ENCODE measurements at places on chromosomes 11 and 22.
A peak's percentile ranks its signal among the peaks of the same experiment; 100 is the strongest.

DNA sequence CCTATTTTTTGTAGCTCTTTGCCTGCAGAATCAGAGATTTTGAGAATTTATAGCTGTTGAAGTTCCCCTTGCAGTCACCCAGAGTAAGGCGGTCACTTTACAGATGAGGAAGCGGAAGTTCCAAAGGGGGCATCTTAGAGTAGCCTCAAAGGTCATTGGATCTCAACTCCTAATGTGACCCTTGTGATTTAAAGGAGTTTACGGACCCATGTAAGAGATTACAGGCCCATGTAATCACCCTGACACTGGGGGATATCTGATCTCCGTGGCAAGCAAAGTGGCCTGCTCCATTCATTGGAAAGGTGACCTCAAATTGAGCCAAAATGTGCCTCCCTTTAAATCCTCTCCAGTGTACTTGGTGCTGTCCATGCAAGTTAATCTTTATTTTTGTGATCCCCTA, 15.7 kb downstream of the P2RX3 start:
- DNase-seq, result no peak

DNA sequence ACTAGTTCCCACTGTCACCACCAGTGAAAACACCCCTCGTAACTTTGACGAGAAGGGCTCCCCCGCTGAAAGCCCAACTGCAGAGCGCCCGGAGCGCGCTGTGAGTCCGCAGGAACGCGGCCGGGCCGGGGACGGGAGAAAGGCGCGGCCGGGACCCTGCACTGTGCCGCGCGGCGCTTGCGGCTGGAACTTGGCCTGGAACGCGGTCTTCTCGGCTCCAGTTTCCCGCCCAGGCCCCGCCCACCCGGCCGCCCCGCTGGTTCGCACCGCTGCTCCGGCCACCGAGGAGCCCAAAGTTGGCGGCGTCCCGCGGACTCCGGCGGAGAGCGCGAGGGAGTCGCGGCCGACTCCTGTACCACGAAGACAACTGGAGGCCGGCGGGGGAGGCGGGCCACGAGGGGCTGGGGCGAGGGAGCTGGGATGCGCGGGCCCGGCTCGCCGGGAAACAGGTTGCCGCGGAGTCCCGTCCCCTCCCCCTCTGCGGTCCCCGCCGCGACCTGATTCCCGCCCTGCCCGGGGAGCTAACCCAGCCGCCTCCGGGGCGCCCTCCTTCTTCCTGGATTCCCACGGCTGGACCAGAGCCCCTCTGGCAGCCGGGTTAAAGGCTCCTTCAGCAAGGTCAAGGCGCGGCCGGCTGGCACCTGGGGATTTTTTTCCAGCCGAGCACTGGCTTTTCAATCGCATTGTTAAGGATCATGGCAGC, 3.4 kb downstream of the TENM4 start:
- no peak for DNase-seq

GRCh38 chr11:79045800-79046304, 395.0 kb downstream of the TENM4 start:
- DNase-seq, result no peak

DNA sequence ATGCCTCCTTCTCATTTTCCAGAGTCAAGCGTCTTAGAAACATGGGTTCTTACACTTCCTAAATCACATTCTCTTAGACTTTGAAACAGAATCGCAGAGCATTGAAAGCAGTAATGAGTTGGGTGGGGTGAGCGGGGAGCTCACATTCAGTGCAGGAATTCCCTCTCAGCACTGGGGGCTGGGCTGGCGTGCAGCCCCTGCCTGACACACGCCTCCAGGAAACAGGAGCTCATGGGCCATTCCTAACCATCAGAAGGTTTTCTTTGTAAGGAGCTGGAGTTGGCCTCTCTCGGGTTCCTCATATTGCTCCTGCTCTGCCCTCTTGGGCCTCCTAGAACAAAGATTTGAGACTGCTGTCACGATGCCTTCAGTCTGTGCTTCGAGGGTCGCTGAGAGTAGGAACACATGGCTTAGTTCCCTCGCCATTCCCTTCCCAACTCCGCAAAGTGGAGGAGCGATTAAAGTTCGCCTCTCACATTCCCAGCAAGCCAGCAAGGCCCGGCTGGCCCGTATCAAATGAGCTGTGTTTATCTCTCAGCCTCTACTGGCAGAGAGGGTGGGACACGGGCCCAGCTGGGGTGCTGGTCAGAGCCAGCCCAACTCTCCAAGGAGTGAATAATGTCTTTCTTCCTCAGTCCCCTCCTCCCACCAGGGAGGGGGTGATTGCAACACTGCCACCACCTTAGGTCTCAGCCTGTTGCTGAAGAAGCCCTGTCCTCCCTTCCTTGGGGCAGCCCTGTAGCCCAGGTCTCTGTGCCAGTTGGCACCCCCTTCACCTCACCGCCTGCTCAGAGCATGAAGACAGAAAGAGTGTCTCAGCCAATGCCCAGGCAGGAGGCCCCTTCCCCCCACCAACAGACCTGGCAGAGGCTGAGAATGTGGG, 10.4 kb downstream of the CHRDL2 start:
- no peak for DNase-seq

DNA sequence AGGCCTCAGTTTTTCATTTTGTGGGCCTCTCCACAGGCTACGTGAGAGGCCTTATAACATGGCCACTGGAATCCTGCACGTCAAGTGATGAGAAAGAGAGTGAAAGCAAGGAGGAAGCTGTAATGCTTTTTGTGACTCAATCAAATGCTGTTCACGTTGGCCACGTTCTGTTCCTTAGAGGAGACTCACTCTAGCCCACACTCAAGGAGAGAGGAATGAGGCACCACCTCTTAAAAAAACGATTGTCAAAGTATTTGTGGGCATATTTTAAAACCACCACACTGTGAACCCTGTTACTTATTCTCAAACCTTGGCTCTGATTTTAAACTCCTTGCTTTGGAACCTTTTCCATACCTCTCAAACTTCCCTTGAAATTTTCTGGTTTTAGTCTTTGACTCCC, 705.0 kb downstream of the NELL1 start:
- DNase-seq, result no peak

GRCh38 chr11:5277807-5278382, 8.2 kb upstream of the HBE1 start:
- no peak for DNase-seq

DNA sequence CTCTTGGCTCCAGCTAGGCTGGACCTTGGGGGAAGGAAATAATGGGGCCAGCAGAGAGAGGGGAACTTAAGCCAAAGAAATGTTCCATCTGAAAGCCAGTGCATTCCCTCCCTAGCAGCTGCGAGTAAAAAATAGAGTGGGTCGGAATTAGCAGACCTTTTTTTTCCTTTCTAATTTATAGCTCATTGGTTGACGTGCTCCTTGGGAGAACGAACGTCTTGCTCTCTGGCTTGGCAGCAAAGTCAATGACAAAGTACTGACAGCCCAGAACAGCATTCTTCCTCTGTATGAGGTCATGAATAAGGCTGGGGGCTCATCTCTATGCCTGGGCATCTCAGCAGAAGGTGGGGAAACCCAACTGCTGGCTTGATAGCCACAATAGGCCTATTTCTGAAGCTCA, 65.0 kb downstream of the SEZ6L start:
- DNase-seq, result no peak

GRCh38 chr11:121231576-121232278, 60.8 kb upstream of the SC5D start:
- no peak for DNase-seq

GRCh38 chr11:3926458-3927095, 71.1 kb downstream of the STIM1 start:
- no peak for DNase-seq

GRCh38 chr11:16841984-16842383, 103.5 kb downstream of the C11orf58 start:
- no peak for DNase-seq

- DNase-seq, result no peak
These were observed 644 bp upstream of the NDUFV1 start for GRCh38 chr11:67606093-67606491.

DNA sequence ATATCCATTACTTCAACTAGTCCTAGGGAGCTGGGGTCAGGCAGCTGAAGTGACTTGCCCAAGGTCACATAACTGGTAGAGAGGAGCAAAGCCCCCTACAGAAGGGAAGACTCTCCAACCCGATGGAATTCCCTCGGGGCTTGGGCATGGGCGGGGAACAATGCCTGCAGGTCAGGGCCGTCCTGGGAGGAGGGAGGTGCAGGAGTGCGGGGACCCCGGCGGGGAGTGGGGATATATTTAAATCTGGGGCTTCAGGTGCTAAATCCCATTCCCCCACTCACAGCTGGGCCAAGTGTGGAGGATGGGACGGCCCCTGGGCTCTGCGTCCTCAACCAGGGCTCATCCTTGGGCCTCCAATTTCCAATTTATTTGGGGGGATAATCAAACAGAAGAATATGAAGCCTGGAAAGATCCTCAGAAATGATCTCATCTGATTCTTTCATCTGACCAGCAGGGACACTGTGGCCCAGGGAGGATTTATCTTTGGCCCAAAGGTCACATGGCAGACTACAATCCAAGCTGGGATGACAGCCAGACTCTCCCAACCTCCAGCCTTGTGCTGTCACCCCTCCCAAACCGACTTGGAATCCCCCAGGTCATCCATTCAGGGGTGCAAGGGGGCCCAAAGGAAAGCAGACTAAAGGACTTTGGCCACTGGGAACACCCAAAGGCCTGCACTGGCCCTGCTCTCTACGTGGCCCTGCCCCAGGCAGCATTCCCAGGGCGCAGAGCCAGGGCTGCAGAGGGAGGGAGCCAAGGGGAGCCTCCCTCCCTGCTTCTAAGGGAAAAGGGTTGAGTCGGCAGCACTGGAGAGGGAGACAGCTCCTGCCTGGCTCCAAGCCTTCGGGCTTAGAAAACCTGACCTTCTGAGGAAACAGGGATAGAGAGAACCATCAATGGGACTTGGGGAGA, 8.7 kb upstream of the C1QTNF6 start:
- peak; percentile 66 for DNase-seq

- DNase-seq, result no peak
These were observed 105.3 kb upstream of the HSD17B12 start for GRCh38 chr11:43574949-43575912.

DNA sequence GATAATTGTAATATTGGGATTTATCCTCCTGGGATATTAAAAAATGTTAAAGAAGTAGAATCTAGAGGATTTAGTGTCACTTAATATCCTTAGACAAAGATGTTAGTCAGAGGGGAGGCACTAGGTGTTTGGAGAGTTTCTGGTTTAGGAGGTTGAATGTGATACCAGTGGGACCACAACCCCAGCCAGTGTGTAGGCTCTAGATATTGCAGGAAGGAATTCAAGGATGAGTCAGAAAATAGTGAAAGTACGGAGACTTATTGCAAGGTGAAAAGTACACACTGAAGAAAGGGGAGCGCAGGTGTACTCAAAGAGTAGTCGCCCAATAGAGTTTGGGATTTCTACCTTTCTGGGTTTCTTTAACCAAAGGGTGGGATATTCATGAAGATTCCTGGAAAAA, 5.7 kb upstream of the TMEM41B start:
- DNase-seq, result no peak

- no peak for DNase-seq
These were observed 2.3 kb downstream of the CHKA start for GRCh38 chr11:68118706-68119448.

GRCh38 chr11:43868852-43869567, 11.6 kb upstream of the ALKBH3 start:
- no peak for DNase-seq

DNA sequence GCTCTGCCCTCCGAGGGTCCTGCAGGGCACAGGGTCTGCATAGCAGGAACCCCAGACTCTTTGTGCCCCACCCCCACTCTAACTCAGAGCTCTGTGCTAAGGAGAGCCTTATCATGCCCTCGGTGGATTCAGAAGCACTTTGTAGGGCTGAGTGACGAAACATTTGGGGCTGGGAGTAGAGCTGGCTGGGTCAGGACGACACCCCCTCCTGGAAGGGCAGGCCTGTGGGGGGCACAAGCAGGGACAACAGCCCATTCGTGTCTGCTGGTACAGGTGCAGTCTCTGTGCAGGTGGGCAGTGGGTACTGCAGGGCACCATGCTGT, 8.9 kb downstream of the APOBEC3A start:
- DNase-seq, result no peak

GRCh38 chr11:19689281-19690000, 23.2 kb upstream of the NAV2 start:
- no peak for DNase-seq

DNA sequence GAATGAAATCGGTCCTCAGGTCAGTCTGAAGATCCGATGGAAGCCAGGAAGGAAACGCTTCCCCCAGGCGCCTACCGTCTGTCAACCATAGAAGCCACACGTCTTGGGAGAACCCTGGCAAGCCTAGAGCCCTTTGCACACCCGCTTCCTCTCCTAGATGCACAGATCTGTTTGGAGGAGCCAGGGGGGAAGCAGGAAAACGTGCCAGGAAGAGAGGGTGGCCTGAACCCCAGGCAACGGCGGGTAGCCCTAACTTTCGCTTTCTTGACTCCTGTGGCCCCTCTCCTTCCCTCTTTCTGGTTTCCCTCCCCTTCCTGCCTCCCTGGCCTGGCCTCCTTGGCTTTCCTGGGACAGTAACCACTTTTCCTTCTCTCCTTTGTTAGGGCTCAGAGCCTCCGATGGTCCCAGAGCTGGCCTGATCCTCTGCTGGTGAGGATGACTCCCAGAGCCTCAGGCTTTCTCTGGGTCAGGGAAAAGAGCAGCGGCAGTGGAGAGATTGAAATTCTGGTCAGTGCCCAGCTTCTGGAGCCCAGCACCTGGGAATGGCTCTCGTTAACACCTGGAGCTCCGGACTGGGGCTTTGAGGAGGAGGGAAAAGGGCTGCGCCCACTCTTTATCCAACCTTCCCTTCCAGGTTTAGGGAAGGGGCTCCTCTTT, 2.1 kb downstream of the FXYD6 start:
- no peak for DNase-seq

- DNase-seq, result no peak
These were observed 245.2 kb downstream of the NTM start for GRCh38 chr11:131615611-131616010.

DNA sequence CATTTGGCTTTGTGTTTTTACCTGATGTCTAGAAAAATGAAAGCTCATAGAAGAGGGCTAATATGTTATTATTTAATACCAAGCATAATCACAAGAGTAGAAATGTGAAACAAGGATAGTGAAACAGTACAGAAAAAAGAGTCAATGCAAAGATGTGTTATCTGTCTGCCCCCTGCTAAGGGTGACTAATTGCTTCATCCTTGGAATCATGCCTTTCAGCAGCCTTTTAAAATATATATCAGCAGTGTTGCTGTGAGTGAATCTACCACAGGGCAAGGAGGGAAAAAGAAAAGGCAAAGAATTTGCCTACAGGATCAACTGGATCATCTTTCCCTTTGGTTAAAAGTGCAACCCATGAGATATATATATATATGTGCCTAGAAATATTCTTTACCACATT, 867.2 kb upstream of the RAG2 start:
- no peak for DNase-seq

- DNase-seq, result no peak
These were observed 87.3 kb downstream of the NAT10 start for GRCh38 chr11:34192481-34193401.

DNA sequence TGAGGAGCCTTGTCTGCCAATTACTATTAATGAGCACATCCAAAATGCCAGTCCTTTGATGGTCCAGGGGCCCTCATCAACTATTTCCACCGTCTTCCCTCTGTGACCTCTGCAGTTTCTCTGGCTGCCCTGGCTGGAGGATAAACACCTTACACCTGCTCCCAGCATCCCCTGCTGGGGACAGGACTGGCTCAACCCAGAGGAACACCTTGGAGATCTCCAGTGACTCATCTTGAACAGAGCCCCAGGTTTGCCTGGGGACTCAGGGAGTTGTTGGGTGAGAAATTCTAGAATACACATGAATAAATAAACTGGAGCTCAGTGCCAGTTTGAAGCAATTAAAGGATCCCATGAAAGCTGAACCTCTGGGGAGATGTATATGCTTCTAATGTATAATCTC, 24.0 kb upstream of the ELF5 start:
- DNase-seq, result no peak

- DNase-seq, result no peak
These were observed 13.8 kb upstream of the PAMR1 start for GRCh38 chr11:35539256-35539655.

GRCh38 chr11:134317103-134317502, 14.7 kb upstream of the GLB1L2 start:
- DNase-seq, result no peak

Data from chondrocyte (in vitro differentiated cells).